ENCODE measurements at places on chromosomes 2 and 18.

DNA sequence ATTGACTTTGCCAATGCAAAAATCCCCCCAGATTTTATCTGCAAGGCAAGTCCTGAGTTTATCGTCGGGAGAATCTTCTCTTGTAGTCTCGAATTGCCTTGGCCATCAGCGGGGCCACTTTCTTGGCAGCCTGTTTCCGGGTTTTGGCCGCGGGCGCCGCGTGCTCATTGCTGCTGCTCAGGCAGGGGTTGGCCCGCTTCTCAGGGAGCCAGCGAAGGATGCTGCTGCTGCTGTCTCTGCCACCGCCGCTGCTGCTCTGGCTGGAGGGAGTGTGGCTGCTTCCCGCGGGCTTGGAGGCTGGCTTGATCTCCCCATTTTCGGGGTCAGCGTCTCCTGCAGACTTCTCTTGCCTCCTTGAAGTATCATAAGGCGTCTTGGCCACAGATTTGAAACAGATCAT, 2.5 kb downstream of the ELOA2 start:
- no peak for DNase-seq

DNA sequence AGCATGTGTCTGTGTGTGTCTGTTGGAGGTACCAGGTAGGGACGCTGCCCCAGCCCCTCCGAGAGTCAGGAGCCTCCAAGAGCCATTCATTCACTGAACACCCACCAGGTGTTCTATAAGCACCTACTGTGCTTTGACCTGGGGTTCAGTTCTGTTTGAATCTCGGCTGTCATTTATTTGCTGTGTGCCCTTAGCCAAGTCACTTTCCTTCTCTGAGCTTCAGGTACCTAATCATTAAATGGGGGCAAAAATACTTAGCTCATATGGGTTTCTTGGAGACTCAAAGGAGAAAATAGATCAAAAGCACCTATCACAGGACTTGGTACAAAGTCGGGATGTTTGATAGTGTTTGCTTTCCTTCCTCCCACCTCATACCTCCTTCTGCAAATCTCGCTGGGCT, 13.2 kb downstream of the ASIC4 start:
- no peak for DNase-seq

DNA sequence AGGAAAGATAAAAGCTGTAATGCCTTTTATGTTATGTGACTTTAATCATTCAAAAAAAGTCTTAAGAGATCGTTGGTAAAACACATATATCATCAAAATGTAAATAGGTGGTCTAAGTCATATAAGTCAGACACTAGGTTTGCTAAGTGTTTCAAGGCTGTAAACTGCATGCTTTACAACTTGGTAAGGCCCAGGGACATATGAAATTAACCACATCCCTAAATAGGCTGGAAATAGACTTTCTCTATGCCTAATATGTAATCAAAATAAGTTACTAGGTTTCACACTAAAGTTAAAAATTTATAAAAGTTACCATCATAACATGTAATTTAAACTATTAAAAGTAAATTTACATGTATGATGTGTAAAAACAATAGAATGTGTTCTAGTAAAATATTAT, 946.3 kb upstream of the LRATD1 start:
- DNase-seq = no peak

DNA sequence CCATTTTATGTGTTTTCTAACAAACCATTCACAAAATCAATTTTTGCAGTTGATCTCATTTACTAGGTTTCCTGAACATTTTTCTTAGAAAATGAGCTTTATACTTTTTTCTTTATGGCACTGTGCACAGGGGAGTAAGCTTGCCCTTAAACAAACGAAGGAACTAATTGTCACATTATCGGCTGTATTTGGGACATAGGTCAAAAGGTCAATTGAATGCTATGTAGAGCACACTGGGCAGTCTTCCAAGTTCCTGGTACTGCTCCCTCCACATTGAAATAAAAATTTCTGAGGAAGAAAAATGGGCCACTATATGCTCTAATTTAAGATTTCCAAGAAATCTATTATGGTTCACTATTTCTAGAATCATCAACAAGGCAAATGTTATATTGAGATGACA, 93.6 kb upstream of the TMEFF2 start:
- no peak for DNase-seq

DNA sequence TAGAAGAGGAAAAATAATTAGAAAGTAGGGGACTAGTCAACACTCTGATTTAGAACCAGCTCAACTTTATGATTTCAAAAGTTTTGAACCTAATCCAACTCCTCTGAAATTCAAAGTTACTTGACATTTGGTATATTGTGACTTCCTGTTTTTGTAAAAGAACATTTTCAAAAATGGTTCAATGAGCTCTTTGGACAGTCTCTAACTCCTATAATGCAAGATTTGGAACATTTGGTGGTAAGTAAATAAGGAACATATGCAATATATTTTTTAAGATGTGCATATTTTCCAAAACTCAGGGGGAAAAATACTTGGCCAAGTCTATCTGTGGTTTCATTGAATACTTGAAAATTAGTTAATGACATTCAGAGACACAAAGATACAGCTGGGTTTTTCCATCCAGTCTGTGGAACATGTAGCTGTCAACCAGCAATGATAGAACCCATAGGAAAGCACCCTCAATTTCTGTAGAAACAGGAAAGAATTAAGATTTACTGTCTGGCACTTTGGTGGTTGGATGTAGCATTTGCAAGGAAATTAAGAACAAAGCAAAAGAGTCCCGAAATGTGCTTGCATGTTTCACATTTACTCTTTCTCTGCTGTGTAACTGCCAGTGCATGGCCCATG, 17.0 kb upstream of the ANKRD44 start:
- no peak for DNase-seq

DNA sequence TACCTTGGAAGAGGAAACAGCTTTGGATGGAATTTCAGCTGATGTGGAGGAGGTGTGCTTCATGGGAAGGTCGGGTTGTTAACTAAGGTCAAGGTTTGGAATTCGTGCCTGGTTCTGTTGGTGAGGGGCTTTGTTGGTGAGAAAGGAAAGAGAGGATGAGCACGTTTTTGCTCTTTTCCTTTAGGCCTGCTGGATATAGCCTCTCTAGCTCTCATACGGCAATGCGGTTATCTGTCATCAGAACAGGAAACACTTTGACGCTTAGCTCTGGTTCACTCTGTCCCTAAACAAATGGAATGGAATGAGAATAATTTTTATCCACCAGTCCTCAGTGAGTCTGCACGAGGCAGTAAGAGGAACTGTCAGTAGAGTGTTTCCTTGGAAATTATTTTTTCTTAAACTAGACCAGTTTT, 169.7 kb upstream of the NOSTRIN start:
- no peak for DNase-seq

DNA sequence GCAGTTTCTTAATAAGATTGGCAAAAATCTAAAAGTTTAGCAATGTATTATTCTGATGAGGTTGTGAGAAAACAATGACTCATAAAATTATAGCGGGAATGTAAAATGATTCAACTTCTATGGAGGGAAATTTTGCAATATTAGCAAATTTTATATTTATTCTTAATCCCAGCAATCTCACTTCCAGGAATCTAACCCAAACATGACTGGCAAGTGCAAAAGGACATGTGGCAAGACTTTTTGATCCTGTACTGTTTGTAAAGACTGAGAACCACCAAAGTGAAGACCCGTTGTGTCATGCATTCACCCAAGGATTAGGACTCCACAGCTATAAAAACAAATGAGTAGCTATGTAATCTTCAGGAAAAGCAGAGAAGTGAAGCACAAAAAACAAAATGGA, 234.8 kb upstream of the KYNU start:
- no peak for DNase-seq

DNA sequence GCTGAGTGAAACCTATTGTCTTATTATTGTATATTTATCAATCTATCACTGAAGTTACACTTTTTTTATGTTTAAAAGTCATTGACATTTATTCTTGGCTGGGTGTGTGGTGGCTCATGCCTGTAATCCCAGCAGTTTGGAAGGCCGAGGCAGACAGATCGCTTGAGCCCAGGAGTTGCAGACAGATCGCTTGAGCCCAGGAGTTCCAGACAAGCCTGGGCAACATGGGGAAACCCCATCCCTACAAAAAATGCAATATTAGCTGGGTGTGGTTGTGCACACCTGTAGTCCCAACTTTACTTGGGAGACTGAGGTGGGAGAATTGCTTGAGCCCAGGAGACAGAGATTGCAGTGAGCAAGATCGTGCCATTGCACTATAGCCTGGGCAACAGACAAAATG, 97.8 kb downstream of the EPC2 start:
- no peak for DNase-seq

- peak; percentile 57 for DNase-seq
These were observed 546 bp downstream of the CHPF start for GRCh38 chr2:219542931-219543595.

DNA sequence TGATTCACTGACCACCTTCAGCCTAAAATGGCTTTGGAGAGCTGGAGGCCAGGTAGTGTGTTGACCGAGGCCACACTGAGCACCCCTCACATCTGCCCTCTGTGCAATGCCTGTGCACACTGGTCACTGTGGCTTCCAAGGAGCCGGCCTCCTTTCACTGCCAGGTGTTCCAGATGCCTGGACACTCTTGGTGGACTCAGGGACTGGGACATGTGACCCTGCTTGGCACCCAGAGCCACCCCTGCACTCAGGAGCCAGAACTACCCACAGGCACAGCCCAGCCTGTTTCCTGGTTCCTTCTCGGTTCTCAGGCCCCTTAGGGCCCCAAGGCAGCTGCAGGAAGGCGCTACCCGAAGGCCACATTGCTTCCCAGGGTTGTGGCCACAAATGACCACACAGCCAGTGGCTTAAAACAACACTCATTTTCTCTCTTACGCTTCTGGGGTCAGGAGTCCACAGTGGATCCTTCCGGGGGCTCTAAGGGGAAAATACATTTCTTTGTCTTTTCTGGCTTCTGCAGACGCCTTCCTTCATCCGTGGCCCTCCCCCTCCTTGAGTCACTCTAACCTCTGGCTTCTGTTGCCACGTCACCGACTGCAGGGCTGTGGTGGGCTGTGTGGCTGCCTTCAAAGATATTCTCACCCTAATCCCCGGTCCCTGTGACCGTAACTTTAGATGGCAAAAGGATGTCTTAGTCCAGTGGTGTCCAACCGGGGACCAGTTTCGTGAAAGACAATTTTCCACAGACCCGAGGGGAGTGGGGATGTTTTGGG, 78.6 kb downstream of the ASB1 start:
- DNase-seq = no peak

- DNase-seq = no peak
These were observed 23.0 kb downstream of the CDC42EP3 start for GRCh38 chr2:37648331-37649011.

DNA sequence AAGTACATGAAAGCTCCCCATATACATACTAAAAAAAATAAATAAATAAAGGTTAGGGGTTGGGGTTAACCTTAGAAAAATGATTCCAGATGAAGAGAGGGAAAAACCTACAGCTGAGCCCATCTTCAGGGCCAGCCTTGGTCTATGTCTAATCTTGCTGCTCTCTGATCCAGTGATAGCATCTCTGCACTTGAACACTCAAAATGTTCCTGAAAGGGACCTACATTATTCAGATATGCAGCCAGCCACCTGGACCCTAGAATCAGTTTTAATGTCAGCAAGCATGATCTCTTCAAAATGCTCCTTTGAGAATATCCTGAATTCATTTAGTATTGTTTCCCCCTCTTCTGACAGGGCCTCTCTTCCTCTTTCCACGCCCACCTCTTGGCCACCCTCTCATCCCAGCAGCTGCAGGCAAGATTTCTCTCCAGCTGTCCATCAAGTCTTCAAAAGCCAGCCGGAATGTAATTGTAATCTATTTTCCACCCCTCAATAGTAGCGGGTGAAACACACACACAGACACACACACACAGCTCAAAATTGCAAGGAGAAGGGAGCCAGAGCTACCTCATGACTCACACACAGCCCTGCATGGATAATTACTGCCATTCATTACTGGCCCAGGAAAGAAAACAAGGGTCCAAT, 135.5 kb downstream of the MYO3B start:
- peak; percentile 59 for DNase-seq

DNA sequence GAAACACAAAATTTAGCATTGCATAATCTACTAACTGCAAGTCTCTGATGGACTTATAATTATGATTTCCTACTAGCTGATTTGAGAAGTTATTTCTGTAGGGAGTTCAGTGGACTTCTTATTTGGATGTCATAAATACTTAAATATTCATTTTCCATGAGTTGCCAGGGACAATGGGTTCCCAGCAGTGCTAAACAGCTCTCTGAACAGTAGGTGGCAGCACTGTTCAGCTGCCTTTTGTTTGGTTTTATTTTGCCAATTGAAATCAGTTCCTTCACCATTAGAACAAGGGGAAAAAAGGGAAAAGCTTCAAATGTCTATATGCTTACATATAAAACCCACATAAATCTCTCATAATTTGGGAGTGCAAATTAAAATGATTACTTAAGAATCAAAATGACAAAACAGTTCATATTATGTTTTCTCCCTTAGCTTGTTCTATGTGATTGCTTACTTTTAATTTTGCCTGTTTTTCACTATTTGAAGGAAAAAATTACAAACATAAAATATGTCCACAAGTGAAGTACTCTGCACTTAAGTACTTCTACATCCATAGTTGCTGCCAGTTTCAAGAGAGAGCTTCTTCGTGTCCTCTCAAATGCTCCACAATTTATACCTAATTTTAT, 898.9 kb downstream of the CPS1 start:
- no peak for DNase-seq

DNA sequence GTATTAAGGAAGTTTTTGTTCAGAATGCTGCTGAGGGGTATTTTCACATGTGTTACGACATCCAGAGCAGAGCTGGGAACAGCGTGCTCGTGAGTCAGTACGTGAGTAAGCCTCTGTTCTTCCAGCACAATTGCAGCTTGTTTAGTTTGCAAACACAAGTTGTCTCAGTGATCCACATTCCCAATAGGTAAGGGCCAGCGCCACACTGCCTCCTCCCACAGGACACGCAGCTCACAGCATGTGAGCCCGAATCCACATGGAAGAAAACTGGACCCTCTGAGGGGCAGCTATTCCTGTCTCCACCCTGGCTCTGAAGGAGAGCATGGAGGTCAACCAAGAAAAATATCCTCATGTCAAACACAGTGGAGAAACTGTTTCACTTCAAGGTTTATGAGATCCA, 173.9 kb upstream of the PID1 start:
- DNase-seq = no peak

DNA sequence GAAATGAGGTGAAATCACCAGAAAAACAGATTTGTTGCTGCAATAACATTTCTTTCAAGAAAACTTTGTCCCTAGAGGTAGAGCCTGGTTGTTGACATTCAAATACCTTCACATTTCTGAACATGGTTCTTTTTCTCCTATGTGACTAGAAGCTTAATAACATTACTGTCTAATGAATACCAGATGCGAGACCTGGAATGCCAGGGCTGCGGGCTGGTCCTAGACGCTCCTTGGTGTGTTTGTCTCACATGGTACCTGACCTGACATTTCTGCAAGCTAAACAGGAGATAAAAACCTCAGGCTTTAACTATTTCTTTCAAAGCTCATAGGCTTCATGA, 38.5 kb downstream of the ACKR3 start:
- no peak for DNase-seq

DNA sequence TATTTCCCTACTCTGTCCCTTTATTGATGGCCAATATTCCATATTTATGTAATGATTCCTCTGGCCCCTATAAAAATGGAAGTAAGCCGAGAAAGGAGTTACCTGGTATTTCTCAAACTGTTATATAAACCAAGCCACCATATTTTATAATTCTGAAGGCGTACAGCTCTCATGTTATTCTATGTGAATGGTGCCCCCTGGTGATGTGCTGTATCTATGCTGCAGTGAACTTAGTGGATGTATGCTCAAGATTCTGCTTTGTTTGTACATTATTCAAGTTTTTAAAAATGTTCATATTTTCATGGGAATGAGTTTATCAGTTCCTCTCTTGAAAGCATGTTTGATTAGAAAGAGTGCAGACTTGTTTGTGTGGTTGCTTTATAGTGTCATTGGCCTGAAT, 194.5 kb upstream of the LRRTM1 start:
- DNase-seq = no peak
